ENCODE measurements at places on chromosomes 12 and 14.

DNA sequence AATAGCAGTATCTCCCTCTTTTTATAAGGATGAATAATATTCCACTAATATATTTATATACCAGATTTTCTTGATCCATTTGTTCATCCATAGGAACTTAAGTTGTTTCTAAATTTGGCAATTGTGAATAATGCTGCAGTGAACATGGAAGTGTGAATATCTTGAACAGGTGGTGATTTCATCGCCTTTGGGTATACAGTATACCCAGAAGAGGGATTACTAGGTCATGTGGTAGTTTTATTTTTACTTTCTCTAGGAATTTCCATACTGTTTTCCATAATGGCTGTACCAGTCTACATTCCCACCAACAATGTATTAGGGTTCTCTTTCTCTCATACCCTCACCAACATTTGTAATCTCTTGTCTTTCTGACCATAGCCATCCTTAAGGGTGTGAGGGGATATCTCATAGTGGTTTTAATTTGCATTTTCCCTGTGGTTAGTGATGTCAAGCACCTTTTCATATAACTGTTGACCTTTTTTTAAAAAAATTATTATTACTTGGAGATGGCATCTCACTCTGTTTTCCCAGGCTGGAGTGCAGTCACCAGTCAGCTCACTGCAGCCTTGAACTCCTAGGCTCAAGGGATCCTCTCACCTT, 20.5 kb downstream of the PPHLN1 start:
- no peak for DNase-seq

- DNase-seq = no peak
Measured at GRCh38 chr12:65962921-65963861, 138.9 kb downstream of the HMGA2 start.

GRCh38 chr14:103705118-103705503, 10.1 kb downstream of the XRCC3 start:
- DNase-seq = no peak

DNA sequence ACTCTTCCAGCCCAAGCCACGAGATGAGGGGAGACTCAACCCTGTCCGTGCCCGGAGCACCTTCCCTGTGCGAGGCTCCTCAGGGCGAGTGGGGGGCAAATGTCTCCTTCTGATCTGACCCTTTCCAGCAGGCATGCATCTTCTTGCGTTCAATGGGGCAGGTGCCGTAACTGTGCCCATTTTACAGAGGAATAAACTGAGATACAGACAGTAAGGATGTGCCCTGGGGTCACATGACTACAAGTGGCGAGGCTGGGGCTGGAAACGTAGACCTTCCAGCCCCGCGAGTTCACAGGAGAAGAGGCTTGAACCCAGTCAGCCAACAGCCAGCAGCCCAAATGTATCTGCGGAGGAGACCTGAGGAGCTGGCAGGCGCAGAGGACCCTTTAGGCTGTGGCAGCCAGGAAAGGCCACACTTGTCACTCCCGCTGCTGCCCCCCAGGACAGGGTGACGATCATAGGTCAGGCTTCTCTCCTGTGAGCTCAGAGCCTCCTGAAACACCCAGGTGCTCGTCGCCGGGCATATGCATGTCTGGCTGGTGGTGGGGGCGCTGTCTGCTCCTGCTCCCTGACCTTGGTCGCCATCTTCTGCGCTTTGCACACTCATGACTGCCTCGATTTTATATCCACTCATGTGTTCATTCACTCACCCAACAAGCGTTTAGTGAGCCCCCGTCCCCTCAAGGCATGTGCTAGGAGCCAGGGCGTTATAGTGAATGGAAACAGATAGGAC, 41.7 kb downstream of the CCDC88C start:
- DNase-seq = no peak

- DNase-seq = no peak
Measured at GRCh38 chr14:55547650-55548315, 32.2 kb upstream of the KTN1 start.

- no peak for DNase-seq
Measured at GRCh38 chr14:58130116-58130782, 21.8 kb downstream of the ARMH4 start.

DNA sequence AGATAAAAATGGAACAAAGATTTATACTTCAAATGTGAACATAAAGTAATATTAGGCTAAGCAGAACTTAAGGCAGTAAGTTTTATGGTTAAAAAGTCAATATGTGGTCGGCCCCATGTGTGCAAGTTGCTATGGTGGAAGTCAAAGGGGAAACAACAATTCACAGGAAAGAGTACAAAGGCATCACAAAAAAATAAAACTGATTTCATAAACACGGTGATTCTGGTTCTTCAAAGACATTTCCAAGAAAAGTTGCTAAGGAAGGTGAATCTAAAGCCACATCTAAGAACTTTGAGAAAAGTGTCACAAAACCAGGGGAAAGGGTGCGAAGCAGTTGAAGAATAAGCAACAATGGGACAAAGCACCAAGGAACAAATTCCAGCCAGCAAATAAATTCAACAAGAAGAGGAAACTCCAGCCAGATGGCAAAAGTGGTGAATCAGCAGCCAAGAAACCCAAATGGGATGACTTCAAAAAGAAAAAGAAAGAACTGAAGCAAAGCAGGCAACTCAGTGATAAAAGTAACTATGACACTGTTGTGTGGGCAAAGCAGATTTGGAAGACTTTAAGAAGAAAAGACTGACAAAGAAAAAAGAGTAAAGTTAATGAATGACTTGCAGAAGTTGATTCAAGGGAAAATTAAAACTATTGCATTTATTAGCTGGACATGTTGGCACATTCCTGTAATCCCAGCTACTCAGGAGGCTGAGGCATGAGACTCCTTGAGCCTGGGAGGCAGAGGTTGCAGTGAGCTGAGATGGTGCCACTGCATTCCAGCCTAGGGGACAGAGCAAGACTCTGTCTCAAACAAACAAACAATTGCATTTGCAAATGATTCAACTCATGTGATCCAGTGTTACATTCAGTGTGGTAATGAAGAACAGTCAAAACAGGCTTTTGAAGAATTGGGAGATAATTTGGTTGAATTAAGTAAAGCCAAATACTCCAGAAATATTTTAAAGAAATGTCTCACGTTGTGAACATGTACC, 19.5 kb downstream of the PTGDR start:
- no peak for DNase-seq

DNA sequence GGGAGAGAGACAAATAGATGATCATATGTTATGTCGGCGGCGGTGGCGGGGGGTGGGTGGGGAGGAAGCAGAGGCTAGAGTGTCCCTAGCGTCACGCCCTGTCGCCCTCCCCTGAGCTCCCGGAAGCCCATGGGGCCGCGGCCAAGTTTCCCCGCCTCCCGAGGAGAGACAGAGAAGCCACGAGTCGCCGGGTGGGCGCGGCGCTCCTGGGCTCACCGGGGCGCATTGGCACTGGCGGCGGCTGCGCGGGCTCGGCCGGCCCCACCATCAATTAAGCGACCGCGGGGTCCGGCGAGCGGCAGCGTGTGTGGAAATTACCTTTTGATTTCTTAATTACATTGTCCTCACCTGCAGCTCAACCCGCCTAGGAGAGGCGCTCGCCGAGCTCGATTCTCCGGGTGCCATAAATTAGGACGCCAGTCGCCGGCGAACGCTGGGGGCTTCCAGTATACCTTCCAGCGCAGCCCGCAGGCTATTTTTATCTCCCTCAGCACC, 119.9 kb upstream of the LHX5 start:
- no peak for DNase-seq

DNA sequence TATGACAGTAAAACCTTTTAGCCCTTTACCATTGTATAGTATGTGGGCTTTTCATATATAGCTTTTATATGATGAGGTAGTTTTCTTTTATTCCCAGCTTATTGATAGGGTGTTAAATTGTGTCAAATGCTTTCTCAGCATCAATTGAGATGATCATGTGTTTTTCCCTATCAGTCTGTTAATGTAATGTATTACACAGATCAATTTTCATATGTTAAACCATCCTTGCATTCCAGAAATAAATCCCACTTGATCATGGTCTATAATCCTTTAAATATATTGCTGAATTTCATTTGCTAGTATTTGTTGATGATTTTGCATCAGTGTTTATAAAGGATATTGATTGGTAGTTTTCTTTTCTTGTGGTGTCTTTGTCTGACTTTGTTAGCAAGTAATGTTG, 603.9 kb downstream of the TRHDE start:
- DNase-seq = no peak

- no peak for DNase-seq
Measured at GRCh38 chr14:68964300-68965093, 14.6 kb downstream of the ACTN1 start.

DNA sequence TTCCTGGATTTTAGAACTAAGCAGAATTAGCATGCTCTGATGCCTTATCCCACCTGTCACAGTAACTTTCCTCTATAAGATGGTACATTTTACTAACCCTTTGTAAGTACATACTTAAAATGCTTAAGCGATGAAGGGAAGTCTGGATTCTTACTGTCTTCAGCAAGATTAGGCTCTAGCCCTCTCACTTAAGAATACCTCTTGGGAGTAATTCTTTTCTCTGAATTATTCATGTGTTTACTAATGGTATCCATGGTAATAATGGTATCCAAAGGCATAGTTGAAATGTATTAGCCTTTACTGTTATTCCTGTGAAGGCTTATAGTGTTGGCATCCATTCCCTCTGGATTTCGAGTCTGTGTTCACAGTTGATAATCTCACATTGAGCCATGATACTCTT, 176.9 kb downstream of the MON2 start:
- no peak for DNase-seq

DNA sequence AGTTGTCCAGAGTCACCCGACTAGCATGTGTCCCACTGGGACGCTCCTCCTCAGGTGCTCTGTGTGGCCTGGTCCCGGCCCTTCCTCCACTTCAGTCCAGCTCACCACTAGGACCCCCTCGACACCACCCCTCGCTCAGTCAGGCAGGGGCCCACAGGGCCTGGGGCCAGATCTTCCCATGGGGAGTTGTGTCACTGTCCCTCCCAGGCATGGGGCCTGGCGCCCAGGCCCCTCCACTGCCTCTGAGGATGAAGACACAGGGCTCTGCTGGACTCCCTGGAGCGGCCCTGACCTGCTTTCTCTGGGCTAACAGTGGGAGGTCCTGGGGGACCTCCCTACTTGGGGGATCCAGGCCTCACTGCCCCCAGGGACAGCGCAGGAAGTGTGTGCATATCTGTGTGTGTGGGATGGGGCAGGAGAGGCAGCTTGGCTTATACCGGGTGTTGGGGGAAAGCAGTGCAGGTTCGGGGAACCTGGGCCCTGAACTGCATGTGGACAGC, 43.8 kb downstream of the KRT80 start:
- DNase-seq = no peak

GRCh38 chr12:56221232-56221756, 428 bp downstream of the RNF41 start:
- peak; percentile 14 for DNase-seq

GRCh38 chr12:53626702-53627169, 554 bp upstream of the ATF7 start:
- no peak for DNase-seq

DNA sequence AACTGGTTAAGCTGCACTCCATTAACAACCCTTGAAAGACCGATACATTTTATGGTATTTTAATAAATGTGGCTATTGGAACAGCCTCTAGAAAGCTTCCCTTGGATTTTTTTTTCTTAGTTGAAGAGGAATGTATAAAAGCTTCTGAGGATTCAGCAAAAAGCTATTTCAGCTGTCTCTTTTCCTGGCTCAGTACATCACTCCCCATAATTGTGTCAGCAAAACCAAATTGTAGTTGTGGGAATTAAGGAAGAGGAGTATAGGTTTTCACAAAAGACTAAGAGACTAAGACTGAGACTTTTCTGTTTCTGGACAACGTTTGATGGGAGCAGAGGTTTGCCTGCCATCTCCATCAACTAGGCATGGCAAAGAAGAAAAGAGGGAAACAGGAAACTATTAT, 106.5 kb downstream of the C12orf50 start:
- no peak for DNase-seq
